ENCODE measurements at places on chromosomes 2 and 18. TPM values are rescaled to one million over a fixed set of nuclear protein-coding genes. Genes with fewer than 3 reads are reported as not detected.

DNA sequence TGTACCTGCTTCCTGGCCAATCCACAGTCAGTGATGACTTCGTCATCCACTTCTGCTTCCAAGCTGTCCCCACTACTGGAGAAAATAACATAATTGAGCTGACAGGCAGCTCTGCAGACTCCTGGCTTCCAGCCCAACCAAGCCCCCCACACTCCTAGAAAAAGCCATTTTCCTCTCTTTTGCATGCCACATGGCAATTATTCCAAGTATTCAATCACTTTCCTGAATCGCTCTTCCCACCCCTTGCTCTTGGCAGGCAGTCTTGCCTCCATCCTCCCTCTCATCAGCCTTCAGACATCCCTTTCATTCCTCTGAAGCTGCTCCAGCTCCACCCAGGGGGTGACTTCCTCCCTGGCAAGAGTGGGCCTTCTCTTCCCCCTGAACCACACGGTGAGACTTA, 14.3 kb upstream of the ST8SIA5 start:
- no peak for DNase-seq

DNA sequence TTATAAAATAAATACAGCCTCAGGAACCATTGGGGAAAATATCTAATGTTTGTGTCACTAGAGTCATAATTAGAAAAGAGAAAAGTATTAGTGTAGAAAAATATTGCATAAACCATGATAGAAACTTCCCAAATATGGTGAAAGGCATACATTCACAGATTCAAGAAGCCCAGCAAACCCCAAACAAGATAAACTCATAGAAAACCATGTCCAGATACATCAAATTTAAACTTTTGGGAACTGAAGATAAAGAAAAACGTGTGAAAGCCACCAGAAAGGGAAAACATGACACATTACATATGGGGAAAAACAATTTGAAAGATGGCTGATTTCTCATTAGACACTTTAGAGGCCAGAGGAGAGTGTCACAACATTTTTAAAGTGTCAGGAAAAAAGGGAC, 236.5 kb upstream of the FN1 start:
- no peak for DNase-seq

- DNase-seq: no peak
Measured at GRCh38 chr2:240146141-240146561, 5.7 kb upstream of the OTOS start.

DNA sequence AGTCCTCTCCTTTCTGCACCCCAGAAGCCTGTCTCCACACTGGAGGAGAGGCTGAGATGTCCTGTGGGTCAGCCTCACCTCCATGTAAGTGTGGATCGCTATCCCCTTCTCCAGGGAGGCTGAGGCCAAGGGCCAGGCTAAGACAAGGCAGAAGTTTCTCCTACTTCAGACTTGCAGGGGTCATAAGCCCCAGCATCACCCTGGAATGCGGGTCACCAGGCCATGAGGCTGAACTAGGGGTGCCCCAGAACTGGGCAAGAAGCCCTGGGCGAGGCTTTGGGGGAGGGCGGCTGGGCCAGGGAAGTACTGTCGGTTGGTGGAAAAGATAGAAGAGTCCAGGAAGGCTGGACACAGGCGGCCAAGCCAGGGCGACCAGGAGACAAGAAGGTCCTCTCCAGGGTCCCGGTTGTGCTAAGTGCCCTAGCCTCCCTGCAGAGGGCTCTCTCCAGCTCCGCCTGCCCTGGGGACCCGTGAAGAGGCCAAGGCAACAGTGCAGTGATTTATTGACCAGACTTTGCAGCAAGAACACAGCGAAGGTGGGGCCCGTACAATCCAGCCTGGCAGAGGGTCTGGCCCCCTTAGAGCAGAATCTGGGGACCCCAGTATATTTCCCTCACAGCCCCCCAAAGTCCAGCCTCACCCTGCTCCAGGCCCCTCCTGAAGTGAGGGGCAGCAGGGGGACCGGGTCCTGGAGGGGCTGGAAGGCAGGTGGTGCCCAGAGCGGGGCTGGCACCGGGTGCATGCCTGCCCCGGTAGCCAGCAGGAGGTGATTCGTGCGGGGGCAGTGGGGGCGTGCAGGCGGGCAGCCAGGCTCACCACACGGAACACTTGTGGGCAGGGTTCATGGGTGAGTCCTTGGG, 8.1 kb downstream of the ECEL1 start:
- no peak for DNase-seq

- peak; percentile 46 for DNase-seq
Measured at GRCh38 chr2:30239308-30239985, 8.1 kb downstream of the LBH start.

Gene SPRED2
- total RNA-seq: 20.2 TPM

- DNase-seq: no peak
Measured at GRCh38 chr2:135849087-135849486, 12.1 kb upstream of the LCT start.

- DNase-seq: peak; percentile 13
Measured at GRCh38 chr2:44616667-44617155, 255.0 kb downstream of the CAMKMT start.

DNA sequence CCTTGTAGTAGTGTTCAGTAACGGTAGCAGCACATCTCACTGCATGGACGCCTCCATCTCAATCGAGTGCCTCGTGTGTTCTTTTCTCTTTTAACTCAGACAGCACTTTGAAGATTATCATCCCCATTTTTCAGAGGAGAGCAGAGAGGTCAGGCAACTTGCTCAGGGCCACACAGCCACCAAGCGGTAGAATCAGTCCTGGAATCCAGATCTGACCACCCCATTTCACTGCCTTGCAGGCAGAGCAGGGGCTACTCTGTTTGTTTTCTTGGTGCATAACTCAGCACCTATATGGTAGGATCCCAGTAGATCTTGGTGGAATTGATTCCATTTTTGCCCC, 129.5 kb downstream of the SMAD7 start:
- DNase-seq: no peak

Gene LRRTM4
- total RNA-seq: 0.10 TPM

DNA sequence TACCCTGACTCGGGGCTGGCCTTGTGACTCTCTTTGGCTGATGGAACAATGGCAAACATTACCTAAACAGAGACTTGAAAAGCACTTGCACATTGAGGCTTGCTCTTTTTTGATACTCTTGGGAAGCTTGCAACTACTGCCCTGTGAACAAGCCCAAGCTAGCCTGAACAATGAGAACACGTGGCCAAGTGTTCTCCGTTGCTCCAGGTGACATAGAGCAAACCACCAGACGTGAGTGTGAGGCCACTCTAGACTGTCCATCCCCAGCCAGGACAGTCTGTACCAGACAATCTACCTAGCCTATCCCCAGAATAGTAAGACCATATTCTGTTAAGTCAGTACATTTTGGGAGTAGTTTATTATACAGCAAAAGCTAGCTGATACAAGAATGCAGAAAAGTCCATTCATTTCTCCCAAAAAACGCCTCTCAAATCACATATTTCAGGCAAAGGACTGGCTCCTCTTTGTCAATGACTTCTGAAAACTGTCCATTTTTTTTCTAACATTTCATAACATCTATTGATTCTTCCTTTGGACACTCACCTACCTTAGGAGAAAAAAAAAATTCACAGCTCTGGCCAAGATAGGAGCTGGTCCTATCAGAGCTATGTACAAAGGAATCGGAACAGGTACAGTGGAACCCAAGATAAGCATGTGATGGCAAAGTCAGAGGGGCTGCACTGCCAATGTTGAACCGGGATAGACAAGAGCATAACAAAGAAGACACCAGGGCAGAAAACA, 142.1 kb upstream of the PKDCC start:
- DNase-seq: no peak

GRCh38 chr2:1002350-1002749, 51.7 kb downstream of the SNTG2 start:
- DNase-seq: no peak

DNA sequence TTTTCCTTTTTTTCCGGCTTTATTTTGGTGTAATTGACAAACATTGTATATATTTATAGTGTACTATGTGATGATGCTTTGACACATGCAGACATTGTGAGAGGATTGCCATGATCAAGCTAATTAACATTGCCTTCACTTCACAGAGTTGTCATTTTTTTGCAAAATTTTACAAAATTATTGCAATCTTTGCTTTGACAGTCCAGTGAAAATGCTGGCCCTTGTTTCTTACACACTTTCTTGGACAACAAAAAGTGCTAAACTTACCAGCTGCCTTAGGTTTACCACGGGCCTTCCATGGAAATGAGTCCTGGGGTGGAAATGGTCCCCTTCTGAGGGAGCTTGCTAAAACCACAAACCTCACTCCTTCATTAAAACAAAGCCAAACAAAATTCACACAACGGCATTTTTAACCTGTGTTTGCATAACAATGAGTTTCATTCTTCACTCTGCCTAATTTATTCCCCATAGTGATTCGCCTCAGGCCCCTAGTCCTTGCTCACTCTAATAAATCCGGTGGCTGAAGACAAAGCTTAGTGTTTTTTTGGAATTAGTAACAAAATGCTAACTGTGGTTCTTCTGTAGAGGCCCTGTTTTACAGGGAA, 32.2 kb downstream of the LINC00305 start:
- no peak for DNase-seq

DNA sequence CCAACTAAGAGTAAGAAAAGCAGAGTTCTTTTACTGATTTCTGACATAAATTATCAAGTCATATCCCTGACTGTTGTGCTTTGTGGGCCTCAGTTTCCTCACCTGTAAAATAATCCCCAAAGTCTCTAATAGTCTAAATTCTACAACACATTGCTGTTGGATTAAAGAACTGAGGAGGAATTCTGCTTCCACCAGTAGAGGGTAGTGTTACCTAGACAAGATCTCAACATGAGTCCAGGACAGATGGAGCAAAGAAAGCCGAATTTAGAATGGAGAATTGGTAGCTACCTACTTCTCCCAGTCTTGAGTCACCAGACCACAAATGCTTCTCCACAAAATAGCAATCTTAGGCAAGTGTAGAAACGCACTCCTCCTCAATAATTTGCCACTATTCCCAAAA, 462.5 kb upstream of the FSHR start:
- DNase-seq: peak; percentile 7

Gene BOLL
- not detected for total RNA-seq

Gene FAP
- 142 TPM for total RNA-seq

Gene LCLAT1
- total RNA-seq: 20.3 TPM
